Psoas muscle (tissue), 8 donors: ENCODE measurements at places on chromosomes 3 and 15. TPM values are rescaled to one million over a fixed set of nuclear protein-coding genes. Genes with fewer than 3 reads are reported as not detected.

GRCh38 chr3:149174901-149175300, 45.5 kb downstream of the HPS3 start:
- DNase-seq, result no peak

- no peak for DNase-seq
These were observed 472.8 kb downstream of the SHQ1 start for GRCh38 chr3:72375237-72376076.

The FBXO22 gene
- 14.4 TPM for total RNA-seq

GRCh38 chr3:27127195-27127594, 242.0 kb downstream of the NEK10 start:
- no peak for DNase-seq

The NANOGP8 gene
- total RNA-seq, result 0.27 TPM

The UBAP1L gene
- 2.5 TPM for total RNA-seq

The NEK10 gene
- 16.6 TPM for total RNA-seq

DNA sequence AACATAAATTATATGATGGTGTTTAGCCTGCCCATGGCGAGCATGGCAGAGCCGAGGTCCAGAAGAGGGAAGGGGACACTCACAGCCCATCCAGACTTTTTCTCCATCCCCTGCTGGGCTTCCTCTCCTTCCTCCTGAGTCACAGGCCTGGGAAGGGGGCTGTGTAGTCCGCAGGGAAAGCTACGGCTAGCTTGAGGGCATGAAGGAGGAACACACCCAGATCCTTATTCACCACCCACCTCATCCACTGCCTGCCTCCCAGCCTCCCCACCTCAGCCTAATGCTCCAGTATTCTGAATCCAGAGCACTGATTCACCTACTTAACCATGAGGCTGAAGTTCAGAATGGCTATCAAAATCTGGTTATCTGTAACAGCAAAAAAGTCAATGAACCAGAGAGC, 97.8 kb downstream of the OXNAD1 start:
- DNase-seq, result no peak

DNA sequence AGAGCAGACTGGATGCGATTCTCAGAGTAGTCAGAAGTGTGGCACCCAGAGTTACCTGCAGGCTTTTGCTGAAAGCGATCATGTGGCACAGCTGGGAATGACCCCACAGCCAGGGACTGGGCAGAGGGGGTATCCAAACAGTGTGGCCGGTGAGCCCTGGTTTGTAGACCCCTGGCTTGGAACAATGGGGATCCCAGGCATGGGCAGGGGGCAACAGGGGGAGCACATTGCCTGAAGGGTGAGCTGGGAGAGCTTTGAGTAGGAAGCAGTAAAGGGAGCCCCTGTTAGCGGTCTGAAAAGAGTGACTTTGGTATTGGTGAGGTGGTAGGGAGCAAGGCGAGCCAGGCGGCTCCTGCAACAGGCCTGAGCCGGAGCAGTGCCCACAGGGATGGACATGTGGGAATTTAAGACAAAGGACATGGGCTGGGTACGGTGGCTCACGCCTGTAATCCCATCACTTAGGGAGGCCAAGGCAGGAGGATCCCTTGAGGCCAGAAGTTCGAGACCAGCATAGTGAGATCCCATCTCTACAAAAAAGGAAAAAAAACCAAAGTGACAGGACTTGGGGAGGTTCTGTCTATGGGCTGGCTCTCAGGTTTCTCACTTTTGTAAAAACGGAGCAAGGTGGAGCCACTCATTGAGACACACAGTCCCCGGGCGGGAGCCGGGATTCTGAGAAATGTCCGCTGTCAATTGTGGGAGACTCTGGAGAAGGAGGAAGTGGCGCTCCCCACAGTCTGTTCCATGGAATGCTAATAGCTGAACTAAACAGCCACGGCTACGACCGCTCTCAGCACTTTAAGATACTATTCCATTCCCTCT, 223.8 kb upstream of the LYSMD4 start:
- no peak for DNase-seq

DNA sequence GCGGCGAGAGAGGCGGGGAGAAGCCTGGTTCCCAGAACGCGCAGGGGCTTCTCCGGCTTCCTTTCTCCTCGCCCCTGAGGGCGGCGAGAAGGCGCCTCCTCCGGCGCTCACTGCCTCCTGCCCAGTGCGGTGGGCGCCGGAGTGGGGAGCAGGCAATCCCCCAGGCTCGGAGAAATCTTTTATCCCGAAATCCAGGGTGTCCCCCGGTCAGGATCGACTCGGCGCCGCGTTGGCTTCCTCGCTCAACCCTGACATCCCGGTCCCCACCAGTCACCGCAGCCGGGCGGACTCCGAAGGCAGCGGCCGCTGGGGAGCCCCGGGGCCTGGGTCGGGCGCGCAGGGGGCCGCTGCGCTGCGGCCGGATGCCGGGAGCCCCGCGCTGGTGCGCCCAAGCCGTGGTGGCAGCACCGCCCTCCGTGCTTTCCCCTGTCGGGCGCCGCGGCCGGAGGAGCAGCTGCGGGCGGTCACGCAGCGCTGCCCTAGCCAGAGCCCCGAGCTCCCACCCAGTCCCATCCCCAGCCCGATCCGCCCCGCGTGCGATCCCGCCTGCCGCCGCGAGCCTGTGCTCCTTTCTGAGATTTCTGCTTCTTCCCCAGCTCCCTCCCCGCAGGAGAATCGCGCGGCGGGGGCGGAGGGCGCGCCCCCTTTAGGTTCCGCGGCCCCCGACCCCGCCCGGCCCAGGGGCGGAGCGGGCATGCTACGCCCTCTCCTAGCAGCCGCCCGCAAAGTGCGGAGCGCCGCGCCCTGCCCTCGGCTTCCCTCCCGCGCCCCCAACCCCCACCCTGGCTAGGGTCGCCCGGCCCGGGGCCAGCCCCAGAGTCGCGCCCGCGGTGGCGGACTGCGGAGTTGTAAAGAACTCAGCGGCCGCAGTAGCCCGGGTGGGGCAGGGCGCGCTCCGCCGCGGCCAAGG, 683 bp upstream of the CACNA2D3 start:
- DNase-seq, result no peak

DNA sequence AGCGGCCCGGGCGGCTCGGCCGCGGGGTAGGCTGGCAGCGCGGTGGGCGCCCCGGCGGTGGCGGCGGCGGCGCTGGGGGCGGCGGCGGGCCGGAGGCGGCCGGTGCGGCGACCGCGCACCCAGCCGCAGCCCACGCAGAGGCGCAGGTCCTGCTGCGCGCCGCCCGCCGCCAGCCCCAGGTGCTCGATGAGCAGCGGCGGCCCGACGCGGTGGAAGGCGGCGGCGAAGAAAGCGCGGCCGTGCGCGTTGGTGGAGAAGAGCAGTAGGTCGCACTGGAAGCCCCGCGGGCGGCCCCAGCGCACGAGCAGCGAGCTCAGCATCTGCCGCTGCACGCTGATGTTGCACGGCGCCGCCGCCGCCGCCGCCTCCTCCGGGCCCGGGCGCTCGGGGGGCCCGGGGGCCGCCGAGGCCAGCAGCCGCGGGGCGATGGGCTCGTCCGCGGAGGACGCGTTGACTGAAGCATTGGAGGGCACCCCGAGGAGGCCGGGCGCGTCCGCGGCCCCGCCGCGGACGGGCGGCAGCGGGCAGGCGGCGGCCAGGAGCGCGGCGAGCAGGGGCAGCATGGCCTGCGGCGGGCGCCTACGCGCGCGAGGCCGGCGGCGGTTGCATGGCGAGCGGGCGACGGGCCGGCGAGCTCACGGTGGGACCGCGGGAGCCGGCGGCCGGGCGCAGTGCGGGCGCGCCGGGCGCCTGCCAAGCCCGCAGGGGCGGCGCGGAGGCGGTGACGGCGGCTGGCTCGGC, 452 bp downstream of the TMEM158 start:
- peak; percentile 54 for DNase-seq

- no peak for DNase-seq
These were observed 34.6 kb downstream of the HSPBAP1 start for GRCh38 chr3:122758877-122759560.
